ENCODE measurements at places on chromosomes 7 and 10. TPM values are rescaled to one million over a fixed set of nuclear protein-coding genes. Genes with fewer than 3 reads are reported as not detected.

FAM3C gene
- 21.8 TPM for total RNA-seq

SPDYE1 gene
- not detected for total RNA-seq

MAGI2 gene
- 0.22 TPM for total RNA-seq

LRRD1 gene
- not detected for total RNA-seq

DNA sequence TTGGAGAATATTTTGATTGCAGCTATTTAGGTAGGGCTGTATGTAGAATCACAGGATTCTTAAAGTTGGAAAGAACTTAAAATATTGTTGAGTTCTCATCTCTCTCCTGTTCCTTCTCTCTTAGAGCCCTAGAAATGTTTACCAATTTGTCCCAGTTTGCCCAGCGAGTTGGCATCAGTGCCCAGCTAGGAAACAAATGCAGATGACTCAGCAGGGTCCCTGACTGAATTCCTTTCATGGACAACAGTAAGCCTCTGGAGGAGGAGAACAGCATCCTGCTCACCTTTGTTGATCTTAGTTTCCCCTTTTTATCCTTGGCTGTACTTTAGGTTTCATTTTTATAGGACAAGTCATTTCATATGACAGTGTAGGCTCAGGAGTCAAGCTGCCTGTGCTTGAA, 89.3 kb downstream of the SEC23IP start:
- no peak for DNase-seq

DNA sequence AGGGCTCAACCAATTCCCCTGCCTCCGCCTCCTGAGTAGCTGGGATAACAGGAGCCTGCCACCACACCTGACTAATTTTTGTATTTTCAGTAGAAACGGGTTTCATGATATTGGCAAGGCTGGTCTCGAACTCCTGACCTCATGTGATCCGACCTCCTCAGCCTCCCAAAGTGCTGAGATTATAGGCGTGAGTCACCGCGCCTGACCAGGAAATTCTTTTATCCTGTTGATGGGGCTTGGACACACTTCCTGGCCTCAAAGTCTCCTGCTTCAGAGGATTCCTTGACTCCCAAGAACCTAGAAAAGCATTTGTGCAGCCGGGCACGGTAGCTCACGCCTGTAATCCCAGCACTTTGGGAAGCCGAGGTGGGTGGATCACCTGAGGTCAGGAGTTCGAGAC, 16.2 kb downstream of the ZNF425 start:
- no peak for DNase-seq

- no peak for DNase-seq
Observed at GRCh38 chr10:51074238-51075028, at the start of gene PRKG1. PRKG1 (plus strand) TSS chr10:51074487.

All from T-cell (primary cell).